Left kidney (tissue), 8 donors: ENCODE measurements at places on chromosomes 2 and 18. TPM values are rescaled to one million over a fixed set of nuclear protein-coding genes. Genes with fewer than 3 reads are reported as not detected.
A peak's percentile ranks its signal among the peaks of the same experiment; 100 is the strongest.

- DNase-seq: no peak
These were observed 157.1 kb downstream of the GALNT14 start for GRCh38 chr2:30981096-30981495.

- peak; percentile 32 for DNase-seq
These were observed 38.0 kb downstream of the CABYR start for GRCh38 chr18:24176727-24177416.

Gene VWC2L
- 0.18 TPM for polyA plus RNA-seq

DNA sequence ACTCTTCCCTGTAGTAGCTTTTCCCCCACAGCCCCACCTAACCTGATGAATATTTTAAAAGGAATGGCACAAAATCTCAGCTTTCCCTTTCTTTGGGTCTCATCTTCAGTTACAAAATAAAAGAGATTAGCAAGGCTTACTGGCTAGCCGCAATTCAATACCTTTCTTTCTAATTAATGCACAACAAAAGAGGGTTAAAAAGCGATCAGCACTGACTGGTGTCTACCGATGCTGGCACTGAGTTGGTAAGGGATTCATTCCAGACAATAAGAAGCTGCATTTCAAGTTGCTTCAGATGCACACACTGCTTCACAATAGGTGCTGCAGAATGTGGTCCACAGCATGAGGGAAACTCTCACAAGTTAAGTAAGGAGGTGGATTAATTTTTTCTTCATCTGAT, 41.9 kb downstream of the HDHD2 start:
- DNase-seq: no peak

Gene ITPRIPL1
- 5.2 TPM for polyA plus RNA-seq

- DNase-seq: no peak
These were observed 31.5 kb upstream of the SMAD7 start for GRCh38 chr18:48982266-48982665.

GRCh38 chr2:230874456-230874855, 9.7 kb downstream of the ITM2C start:
- DNase-seq: no peak

Gene UPP2
- polyA plus RNA-seq: 11.2 TPM

DNA sequence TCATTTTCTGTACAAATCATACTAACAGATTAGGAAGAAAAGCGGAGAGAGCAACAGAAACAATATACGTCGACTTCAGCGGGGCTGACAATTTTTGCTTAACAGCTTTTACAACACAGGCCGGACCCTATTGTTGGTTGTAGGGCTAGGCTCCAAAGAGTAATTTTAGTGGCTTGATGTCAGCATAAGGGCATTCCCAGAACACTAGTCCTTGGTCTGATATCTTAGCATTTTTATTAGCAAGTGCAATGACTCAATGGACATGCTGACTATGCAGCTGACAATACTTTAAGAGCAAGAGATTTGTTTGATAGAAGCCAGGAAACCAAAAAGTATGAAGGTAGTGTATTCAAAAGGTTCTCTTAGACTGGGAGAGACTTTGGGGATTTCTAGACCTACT, 209.9 kb downstream of the LNPK start:
- DNase-seq: no peak

DNA sequence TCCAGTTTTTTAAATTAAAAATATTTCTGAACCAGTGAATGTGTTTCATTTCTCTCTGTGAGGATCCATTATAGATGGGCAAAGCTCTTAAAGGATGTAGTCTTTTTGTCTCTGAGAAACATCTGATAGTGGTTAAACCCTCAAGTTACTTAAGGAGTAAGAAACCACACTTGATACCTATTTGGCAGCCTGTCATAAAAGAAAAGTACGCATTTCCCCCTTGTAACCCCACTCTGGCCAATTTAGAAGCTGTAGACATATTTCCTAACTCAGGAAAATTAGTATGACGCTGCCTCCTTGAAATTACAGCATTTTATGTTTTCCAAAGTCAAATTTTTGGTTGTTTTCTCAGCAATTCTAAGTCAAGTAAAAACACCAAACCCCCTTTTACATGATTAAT, 2.0 kb downstream of the STAT4 start:
- DNase-seq: no peak

DNA sequence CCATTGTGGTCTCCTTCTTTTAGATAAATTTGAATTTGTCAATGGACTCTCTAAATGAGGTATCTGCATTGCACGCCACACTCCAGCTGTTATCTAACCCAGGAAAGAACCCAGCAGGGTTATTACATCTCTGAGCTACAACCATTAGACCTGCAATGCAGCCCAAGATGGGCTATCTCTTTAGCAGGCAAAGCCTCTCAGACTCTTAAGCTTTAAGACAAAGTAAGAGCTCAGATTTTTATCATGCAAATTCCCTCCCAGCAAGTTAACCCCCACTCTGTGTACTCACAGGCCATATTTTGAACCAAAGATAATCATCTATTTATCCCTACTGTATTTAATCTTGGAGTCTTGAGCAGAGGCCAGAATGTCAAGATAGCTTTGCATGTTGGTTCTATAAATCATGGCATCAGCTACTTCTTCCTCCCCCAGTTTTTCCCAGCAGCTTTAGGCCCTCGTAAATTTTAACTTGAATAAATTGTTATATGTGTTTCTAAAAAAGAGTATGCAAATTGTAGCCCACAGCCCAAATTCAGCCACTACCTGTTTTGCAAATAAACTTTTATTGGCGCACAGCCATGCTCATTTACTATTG, 273.7 kb upstream of the PKDCC start:
- DNase-seq: no peak

DNA sequence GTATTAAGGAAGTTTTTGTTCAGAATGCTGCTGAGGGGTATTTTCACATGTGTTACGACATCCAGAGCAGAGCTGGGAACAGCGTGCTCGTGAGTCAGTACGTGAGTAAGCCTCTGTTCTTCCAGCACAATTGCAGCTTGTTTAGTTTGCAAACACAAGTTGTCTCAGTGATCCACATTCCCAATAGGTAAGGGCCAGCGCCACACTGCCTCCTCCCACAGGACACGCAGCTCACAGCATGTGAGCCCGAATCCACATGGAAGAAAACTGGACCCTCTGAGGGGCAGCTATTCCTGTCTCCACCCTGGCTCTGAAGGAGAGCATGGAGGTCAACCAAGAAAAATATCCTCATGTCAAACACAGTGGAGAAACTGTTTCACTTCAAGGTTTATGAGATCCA, 173.9 kb upstream of the PID1 start:
- DNase-seq: no peak

Gene IGFBP5
- 251 TPM for polyA plus RNA-seq

Gene LOXHD1
- polyA plus RNA-seq: 1.4 TPM

DNA sequence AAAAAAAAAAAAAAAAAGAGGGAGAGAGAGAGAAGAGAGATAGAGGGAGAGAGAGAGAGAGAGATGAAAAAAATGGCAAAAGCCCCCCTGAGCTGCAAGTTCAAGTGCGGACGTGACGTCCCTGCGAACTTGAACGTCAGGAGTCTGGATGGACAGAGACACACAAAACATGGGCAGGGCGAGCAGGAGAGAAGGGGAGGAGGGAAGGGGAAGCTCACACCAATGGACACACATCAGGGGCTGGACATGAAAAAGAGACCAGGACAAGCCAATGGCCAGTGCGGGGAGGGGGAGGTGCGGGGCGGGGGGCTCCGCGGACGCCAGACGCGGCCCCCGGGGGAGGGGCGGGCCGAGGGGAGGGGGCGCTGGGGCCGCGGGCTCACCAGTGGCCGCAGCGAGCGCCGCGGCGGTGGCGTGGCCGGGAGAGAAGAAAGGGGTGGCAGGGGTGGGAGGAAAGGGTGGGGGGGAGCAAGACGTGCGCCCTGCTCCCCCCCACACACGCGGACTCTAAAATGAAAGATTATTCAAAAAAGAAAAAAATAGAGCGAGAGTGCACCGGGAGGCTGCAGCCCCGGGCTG, at the start of gene BCL11A:
TSS of gene BCL11A (minus strand) at position 160 of the 579 bp plus-strand sequence. CDS start 384 bp downstream, outside the sequence.
- peak; percentile 83 for DNase-seq
